ENCODE measurements at places on chromosomes 2 and 18.

- DNase-seq: no peak
These were observed 995.6 kb upstream of the FANCL start for GRCh38 chr2:59236723-59237122.

DNA sequence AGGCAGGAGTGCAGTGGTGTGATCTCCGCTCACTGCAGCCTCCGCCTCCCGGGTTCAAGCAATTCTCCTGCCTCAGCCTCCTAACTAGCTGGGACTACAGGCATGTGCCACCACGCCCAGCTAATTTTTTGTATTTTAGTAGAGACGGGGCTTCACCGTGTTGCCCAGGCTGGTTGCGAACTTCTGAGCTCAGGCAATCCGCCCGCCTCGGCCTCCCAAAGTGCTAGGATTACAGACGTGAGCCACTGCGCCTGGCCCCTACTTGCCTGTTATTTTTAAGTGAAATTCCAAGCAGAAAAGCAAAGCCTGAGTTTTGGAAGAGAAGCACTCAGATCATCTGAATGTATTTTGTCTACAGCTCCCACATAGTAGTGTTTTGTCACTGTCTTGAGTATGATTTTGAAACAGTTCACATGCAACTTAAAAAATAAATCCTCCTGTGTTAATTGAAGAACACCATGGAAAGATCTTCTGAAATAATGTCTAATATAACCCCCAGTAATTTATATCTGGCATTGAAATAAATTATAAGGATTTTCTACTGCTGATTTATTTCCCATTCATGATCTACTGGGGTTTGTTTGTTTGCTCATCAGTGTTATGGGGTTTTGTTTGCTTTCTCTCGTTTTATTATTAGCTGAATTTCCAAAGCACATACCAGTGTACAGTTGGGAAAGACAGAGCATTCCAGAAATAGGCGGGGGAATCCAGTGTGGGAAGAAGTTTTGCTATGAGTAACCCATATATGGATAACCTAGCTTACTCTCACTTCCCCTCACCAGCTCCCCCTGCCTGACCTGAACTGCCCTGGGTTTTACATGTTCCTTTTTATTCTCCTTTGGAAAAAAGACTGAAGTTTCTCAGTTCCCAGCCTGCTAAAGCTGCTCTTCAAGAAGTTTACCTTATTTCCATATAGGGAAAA lies 80.1 kb upstream of the MAP3K20 start:
- DNase-seq: no peak

GRCh38 chr2:209956271-209956670 lies 46.2 kb upstream of the RPE start:
- DNase-seq: no peak

DNA sequence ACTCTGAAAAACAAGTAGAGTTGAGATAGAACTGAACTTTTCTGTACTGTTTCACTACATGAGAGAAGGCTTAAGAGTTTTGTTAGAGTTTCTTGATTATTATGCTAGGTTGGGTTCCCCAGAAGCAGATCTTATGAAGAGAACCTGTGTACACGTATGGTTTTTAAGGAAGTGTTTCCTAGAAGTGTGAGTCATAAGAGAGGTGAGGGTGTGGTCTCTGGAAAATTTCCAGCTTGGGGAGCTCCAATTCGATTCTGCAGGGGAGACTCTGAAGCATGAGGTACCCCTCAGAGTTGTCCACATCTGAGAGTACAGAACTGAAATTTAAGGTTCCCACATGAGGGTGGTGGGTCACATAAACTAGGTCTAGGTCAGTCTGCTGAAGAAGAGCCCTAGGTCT lies 83.3 kb upstream of the MAP2 start:
- no peak for DNase-seq

DNA sequence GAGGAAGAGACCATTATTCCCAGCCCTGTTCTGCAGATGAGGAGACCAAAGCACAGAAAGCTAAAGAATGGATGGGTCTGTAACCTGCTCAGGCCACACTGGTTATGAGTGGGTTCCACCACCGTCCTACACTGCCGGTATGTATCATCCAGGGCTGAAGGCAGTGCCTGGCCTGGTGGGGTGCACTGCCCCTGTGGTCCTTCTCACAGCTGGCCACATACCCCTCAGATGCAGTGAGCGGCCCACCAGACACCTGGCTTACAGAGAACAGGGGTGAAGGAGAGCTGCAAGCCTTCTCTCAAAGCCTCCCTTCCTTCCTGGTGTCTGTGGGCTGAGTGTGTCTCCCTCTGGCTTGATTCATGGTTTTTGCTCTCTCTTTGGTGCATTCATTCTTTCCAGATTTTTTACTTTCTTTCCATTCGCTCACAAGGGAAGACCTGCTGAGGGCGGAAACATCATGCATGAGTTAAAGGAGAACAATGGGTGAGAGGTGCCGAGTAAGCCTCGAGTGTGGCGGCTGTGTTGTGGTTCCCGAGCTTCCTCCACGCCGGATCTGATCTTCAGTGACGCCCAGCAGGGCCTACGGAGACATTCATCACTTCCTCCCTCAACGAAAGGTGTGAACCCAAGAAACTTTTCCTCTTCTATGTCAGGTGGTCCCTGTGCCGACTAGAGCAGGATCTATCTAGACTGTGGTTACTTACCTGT lies 62.1 kb upstream of the REL start:
- DNase-seq: no peak

DNA sequence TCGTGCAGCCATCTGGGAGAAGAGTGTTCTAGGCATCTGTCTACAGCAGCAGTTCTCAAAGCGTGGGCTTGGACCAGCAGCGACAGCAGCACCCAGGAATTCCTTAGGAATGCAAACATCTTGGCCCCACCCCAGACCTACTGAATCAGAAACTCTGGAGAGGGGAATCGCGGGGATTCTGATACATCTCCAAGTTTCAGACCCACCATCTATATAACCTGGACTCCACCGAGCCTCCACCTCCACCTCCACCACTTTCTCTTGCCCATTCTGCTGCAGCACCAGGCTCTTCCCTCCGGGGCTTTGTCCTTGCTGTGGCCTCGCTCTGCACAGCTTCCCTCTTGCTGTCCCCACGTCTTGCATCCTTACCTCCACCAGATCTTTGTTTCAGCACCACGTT lies 256.4 kb downstream of the BCL2 start:
- no peak for DNase-seq

- no peak for DNase-seq
These were observed 55.4 kb upstream of the PAX8 start for GRCh38 chr2:113334147-113334546.

GRCh38 chr2:42342061-42342794 lies 18.8 kb downstream of the COX7A2L start:
- DNase-seq: no peak

DNA sequence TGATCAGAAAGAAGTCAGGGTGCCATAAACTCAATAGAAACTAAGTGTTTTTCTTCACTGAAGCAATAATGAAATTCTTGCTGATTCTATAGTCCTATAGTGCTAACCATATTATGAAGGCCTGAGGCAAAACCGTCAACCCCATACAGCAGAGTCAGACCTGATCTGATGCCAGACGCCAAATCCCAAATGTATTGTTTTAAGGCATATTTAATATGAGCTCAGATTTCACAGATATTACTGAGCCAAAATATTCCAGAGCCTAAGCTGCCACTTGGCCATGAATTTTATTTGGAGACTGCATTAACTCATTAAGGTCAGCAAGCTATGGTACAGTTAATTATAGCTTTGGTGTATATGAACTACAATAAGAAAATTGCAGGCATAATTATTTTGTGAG lies 53.4 kb downstream of the SCN1A start:
- DNase-seq: no peak

- DNase-seq: no peak
These were observed at the start of gene SPP2 for GRCh38 chr2:234050455-234051135. TSS of gene SPP2 (plus strand) at chr2:234050702. CDS start at chr2:234050787, 85 bp downstream.

DNA sequence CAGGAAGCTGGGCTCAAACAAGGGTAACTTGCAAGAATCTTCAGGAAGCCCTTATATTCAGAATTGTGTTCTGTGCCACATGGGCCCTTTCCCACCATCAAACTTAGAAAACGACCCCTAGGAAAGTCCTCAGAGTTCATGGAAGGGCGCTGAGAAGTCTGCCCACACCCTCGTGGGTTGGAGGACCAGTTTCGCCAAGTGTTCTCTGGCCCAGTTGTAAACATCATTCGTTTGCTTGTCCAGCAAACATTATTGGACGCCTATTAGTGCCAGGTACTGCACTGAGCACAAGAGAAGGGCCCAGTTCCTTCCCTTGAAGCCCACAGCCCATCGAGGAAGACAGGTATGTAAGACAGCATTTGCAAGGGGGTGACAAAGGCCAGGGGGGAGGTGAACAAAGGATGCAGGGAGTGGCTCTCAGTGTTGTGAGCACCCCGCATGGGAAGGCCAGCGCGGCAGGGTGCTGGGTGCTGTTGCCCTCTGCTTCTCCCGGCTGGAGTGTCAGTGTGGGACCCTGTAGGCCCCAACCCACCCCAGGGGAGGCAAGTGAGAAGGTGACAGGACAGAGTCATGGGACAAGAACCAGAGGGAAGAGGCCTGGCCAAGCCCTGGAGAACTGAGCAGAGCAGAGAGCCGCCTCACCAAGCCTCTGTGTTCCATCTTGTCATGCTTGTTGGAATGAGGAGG lies 60.2 kb upstream of the ALPP start:
- DNase-seq: no peak

- DNase-seq: no peak
These were observed 228.7 kb upstream of the SIX2 start for GRCh38 chr2:45237850-45238542.

DNA sequence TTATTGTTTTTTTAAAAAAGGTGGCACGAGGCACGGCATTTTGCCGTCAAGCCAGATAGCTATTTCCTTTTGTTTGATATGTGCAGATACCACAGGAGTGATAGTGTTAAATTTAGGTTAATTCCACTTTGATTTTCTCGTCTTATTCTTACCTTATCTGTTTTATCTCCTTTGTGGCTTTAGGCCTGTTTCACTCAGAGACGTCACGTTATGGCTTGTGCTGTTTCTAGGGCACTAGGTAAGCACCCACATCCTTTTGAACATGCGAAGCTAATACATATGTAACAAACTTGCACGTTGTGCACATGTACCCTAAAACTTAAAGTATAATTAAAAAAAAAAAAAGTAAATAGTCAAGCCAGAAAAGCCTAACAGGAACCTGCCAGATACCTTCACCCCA lies 57.8 kb downstream of the C18orf63 start:
- DNase-seq: no peak

DNA sequence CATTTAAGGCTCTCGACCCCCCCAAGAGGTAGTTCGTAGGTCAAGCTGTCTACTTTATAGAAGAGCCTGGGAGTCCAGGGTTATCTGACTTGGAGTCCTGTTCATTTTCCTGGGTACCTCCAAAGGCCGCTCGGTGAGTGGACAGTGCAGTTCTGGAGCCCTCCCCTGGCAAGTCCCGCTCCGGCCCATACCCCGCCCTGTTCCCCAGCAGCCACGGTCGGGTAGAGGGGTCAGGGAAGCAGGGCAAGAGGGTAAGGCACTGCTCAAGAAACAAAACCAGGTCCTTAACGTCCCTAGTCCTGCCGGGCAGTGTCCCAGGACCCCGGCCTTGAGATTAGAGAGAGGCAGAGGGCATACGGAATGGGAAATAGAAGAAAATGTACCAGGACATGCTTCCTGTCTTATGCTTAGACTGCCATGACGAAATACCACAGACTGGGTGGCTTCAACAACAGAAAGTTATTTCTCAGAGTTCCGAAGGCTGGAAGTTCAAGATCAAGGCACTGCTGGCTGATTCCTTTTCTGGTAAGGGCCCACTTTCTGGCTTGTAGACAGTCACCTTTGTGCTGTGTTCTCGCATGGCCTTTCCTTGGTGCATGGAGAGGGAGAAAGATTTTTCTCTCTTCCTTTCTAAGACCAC lies 5.4 kb upstream of the HPCAL1 start:
- DNase-seq: no peak

DNA sequence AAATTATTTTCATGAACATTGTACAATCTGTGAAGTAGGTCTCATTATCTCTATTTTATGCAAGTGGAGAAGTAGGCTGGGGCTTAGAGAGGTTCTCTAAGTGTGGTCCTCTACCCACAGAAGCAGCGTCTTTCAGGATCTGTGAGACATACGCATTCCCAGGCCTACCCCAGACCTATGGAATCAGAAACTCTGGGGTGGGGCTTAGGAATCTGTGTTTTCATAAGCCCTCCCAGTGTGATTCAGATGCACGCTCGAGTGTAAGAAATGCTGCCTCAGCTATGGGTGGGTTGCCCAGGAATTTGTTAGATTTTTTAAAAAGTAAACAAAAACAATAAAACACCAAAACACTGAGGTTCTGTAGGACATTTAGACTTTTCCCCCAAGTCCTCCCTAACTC lies 14.8 kb upstream of the ZAP70 start:
- DNase-seq: no peak

DNA sequence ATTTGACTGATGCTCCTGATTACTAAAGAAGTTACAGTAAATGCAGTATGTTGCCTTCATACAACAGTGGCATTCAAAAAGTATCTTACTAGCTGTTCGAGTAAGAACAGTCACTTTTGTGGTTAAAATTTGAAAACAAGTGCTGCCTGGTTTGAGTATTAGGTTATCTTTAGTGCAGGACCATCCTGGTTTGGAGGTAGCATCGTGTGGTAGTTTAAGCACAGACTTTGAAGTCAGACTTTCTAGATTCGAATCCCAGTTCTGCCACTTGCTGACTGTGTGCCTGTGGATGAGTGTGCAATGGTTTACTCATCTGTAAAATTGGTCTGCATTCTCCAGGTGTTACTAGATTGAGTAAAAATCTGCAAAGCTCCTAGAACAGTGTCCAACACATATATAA lies 96.8 kb downstream of the SGPP2 start:
- no peak for DNase-seq

- DNase-seq: no peak
These were observed 63.5 kb upstream of the TTN start for GRCh38 chr2:178870703-178871102.

- no peak for DNase-seq
These were observed 278.4 kb downstream of the LRRTM1 start for GRCh38 chr2:80026040-80026729.

DNA sequence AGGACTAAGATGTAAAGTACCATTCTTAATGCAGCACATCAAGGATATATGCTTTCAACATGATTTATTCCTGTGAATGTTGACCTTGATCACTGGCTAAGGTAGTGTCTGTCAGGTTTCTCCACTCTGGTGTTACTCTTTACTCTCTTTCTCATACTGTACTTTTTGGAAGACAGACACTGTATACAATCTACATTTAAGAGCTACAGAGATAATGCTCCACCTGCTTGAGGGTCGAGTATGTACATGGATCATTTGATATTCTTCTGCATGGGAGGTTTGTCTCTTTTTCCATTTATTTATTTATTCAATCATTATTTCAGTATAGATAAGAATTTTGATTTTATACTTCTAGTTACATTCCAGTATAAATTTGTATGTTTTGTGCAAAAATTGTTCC lies 199.5 kb upstream of the RGPD4 start:
- no peak for DNase-seq

GRCh38 chr18:55351980-55352714 lies 235.8 kb downstream of the TCF4 start:
- DNase-seq: no peak

GRCh38 chr2:143397884-143398614 lies 268.8 kb downstream of the ARHGAP15 start:
- DNase-seq: no peak

Measured in C1 segment of cervical spinal cord (tissue), 14 donors.